ENCODE measurements at places on chromosomes 1 and 21.
A peak's percentile ranks its signal among the peaks of the same experiment; 100 is the strongest.

DNA sequence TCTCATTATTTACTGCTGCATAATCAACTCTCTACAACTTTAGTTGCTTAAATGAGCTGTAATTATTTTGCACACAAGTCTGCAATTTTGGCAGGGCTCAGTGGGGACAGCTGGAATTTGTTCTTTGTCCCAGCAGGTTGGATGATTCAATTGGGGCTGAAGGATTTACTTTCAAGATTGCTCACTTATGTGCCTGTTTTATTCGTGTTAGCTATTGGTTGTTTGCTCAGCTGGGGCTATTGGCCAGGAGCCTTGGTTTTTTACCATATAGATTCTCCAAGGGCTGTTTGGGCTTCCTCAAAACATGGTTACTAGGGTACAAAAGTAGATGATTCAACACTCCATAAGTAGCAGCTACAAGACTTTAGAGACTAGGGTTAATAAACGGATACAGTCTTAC lies 13.4 kb downstream of the OR10R2 start:
- no peak for DNase-seq

- no peak for DNase-seq
These were observed 154.9 kb upstream of the TIAM1 start for GRCh38 chr21:31498985-31499384.

- no peak for DNase-seq
These were observed 167.7 kb downstream of the DNAH14 start for GRCh38 chr1:225097175-225097574.

DNA sequence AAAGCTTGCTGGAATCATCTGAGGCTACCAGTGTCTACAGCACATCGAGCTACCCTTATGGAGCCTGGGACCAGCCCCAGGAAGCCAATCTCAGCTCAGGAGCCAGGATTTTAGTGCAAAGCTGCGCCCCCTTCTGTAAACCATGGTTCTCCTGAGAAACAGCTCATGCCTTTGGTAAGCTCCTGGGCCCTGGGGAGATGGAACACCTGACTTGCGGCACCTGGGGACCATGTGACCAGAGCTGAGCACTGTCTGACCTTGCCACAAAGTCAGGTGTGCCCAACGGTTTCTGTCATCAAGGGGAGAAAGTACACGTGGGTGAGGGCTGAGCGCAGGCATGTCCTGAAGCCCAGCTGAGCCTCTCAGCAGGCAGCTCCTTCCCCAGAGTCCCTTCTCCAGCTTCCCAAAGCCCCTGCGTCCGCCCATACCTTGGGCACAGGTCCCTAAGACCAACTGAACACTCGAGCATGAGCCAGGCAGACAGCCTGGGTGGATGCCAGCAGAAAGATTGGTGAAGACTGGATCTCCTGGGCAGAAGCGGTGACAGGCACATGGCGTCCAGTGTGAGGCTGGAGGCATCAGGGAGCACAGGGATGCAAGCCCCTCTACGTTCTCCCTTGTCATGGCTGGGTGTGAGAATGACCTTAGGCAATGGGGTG lies 57.9 kb upstream of the TENT5B start:
- DNase-seq: no peak

- DNase-seq: no peak
These were observed 99.1 kb upstream of the CAMK1G start for GRCh38 chr1:209484429-209484828.

GRCh38 chr1:152036267-152037216 lies at the start of gene S100A11:
TSS of gene S100A11 (minus strand) at chr1:152037004. CDS start at chr1:152036915, 89 bp downstream.
- peak; percentile 83 for DNase-seq

DNA sequence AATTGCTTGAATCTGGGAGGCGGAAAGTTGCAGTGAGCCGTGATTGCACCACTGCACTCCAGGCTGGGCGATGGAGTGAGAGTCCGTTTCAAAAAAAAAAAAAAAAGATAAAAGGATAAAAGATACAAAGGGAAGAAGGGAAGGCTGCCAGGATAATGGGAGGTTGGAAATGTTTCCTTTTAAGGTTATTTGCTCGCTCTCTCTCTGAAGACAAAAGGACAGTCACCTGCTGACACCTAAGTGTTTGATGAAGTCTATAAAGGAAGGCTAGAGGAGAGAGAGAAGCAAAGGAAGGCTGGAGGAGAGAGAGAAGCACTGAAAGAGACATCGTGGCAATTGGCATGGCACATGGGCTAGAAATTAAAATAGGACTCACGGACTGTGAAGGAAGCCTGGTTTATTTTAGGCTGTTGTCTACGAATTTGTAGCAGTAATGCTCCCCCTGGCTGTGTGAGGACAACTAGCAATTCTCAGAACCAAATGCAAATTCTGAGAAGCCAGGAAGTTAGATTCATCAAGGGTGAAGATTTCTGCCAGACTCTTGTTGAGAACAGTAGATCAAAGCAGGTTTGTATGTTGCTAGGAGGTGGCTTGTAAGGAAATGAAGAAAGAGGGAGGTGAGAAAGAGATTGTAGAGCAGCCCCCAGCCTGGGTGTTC lies 154.2 kb downstream of the ZP4 start:
- no peak for DNase-seq

DNA sequence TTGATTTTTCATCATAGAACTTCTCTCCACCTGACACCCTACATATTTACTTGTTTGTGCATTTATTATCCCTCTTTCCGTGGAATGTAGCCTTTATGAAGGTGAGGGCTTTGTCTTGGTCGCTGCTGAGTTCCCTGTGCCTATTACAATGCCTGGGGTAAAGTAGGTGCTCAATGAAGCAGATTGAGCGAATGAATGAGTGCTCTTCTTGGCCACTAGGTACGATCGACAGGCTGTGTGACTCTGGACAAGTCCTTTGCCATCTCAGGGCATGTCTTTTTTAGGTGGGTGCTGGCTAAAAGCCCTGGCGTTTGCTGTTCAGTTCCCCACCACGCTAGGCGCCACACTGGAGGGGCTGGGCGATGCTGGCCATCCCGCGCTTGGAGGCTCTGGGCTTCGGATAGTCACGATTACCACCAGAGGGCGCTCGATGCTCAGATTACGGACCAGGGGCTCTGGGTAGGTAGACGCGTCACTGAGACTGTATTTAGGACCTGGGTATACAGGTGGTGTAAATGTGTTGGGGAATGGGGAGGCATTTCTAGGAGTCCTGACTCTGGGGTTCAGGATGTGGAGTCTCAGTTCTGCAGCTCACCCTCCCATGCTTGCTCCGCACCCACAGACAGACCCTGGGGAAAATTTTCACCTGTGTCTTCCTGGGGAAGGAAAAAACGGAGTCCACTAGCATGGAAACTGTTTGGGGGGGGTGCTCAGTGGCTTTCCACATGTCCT lies 71.0 kb upstream of the CSF3R start:
- peak; percentile 25 for DNase-seq

GRCh38 chr1:89907727-89908212 lies 86.9 kb downstream of the LRRC8D start:
- DNase-seq: peak; percentile 57

- no peak for DNase-seq
These were observed 82.8 kb downstream of the WDR4 start for GRCh38 chr21:42796327-42797062.

DNA sequence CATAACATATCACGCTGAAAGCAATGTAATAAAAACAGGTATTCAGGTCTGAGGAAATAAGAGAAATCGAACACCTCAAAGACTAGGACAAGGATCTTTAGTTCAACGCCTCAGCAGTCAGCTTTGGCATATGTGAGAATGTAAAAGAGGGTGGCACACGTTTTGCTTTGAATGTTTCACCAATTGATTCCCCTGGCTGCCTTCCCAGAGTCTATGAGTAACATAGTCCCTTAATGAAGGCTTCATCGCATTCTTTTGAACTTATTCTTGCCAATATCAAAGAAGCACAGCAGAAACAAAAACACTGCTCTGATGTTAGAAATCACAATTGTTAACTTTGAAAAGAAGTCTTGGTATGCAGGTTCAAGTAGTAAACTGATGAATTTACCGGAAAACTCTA lies 764.8 kb downstream of the ADGRL2 start:
- peak; percentile 69 for DNase-seq
